ENCODE measurements at places on chromosomes 3 and 15.

GRCh38 chr15:68701886-68702285, 118.8 kb downstream of the ANP32A start:
- DNase-seq: no peak

DNA sequence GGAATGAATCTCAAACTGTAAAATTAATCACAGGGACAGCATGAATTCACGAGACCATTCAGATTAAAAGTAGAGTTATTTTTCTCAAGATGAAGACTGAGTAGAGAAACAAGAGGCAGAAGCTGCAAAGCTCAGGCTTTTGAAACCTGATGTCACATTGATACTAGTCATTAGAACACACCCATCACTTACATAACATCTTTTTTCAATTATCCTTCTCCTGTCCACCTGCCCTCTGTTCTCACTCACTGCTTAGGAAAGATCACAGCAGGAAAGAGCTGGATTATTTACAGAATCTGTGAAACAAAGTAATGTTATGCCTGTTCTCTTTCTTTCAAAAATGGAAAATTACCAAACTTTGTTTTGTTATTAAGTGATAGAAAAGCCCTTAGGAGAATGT, 72.0 kb upstream of the CDAN1 start:
- no peak for DNase-seq

DNA sequence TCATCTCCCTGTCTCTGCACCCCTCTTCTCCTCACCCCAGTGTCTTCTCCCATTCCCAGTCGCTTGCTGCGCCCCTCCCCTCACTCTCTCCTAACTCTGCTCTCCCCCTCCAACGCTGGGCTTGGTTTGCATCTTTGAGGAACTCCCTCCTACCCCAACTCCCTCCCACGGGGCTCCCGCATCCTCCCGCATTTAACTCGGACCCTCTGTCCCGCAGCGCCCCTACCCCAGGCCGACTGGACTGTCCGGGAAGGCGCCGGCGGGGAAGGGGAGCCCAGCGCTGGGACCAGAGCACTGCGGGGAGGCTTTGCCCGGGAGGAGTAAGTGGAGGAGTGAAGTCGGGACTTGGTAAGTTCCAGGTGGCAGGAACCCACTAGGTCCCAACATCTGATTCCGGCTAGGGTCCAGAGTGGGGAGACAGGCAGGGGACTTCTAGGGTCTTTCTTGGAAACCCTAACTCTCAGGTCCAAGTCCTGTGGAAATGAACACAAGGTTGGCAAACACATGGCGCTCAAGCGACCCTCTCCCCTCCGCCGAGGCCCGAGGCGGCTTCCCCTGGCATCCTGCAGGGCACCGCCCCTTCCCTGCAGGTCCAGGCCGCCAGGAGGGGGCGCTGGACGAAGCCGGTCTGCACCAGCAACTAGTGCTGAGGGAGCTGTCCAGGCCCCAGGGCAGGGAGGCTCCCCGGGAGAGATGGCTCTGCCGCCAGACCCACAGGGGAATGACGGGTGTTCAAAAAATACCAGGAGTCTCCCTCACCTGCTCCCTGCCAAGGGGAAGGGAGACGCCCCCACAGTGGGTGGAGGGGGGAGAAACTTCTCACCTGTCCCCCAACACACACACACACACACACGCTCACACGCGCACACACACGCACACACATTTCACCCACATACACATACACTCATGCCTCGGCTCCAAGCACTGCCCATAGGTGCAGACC, 53.2 kb downstream of the LHFPL4 start:
- DNase-seq: peak; percentile 34

- DNase-seq: no peak
Observed at GRCh38 chr3:128404276-128405068, 62.2 kb downstream of the DNAJB8 start.

GRCh38 chr3:117054556-117054955, 345.0 kb downstream of the TUSC7 start:
- no peak for DNase-seq

GRCh38 chr3:171329746-171330145, 130.5 kb downstream of the TNIK start:
- DNase-seq: no peak

All from MG63 (cell line).